Left hindlimb (tissue), 1 donor: ENCODE measurements at places on chromosomes 1 and 21.

DNA sequence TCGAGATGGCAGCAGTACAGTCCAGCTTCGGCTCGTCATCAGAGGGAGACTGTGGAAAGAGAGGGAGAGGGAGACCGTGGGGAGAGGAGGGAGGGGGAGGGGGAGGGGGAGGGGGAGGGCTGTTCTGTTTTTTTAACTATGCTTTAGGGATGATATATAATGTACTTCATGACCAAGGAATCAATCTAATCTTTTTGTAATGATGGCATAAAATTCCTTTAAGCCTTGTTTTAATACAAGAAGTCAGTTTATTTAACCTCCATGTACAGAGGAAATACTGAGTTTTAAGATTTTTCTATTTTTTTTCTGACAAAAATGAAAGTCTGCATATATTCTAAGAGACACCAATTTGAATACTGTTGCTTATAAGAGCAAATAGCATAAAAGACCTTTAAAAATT lies 41.9 kb downstream of the PTBP2 start:
- no peak for DNase-seq

DNA sequence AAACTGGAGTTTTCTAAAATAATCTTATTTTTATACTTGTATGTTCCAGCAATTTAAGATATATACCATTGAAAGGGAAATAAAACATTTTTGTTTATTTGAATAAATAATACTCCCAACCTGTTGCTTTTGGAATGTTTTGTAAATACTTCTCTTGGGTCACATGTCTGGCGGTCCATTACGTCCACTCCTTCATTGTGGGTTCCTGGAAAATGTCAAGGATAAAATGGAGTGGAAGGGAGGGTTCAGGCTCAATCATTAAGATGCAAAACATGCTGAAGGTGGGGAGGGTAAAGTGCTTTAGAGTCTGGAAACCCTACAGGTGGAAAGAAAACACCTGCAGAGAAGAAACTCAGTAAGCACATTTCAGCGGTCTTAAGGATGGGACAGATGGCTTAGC lies 34.2 kb upstream of the FAM3B start:
- no peak for DNase-seq

GRCh38 chr1:74223453-74223852 lies 11.7 kb upstream of the TNNI3K start:
- no peak for DNase-seq

GRCh38 chr1:32592943-32593342 lies 53.7 kb downstream of the ZBTB8A start:
- DNase-seq: no peak

DNA sequence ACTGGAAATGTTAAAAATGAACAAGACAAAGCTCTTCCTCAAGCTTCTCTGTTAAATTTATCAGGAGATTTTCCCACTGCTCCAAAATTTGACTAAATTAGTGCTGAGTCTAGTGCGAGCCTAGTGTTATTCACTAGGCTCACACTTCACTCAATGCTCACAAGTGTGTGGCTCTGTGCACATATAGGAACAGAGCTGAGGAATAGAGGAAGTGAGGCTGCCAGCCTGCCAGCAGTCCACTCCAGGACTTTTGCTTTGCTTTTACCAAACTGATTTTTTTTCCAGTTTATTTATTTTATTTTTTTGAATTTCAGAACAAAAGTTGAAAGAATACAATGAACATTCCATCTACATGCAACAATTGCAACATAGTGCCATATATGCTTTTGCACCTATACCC lies 87.2 kb downstream of the VAV3 start:
- DNase-seq: no peak

DNA sequence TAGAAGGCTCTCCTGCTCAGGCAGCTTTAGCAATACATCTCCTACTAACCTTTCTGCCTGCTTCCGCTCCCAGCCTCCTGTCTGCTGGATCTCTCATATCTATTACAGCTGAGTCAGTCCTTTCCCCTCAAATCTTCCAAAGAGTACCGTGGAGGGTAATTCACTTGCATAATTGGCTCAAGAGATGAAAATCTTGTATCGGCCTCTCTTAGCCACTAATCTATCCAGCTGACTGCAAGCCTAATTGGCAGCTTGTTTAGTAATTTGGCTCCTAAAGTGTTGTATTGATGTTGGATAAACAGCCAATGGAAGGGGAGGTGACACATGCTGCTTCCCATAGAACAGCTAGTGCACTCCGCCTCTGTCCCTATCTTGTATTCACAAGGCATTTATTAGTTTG lies 195.7 kb downstream of the GPATCH2 start:
- no peak for DNase-seq

DNA sequence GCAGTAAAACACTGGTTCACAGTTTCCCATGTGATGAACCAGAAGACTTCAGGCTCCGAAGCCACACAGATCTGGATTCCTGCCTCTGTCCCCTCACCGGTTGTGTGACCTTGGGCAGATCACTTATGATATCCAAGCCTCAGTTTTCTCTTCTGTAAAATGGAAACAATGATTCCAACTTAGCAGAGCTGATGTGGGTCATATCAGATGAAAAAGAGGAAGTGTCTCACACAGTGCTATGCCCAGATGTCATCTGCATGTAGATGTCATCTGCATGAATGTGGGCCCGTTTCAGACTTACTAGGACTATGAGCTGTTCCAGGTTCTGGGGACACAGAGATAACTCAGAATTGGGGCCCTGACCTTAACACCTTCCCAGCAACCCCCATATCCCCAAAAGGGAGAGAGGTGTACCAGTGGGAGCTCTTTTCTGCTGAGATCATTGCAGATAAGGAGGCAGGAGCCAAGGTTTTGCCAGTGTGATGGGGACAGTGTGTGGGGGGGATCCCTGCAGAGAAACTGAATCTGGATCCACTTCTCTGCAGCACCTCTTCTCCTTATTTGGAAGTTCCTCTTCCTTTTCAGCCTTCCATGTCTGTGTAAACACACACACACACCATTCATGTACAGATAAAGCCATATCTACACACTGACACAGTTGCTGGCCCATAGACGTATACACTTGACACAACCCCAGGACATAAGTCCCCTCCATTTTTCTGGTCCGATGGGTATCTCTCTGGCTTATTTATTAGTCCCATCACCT lies 5.0 kb upstream of the ADGRB2 start:
- no peak for DNase-seq

GRCh38 chr1:44151808-44152207 lies 10.4 kb upstream of the KLF18 start:
- DNase-seq: no peak

DNA sequence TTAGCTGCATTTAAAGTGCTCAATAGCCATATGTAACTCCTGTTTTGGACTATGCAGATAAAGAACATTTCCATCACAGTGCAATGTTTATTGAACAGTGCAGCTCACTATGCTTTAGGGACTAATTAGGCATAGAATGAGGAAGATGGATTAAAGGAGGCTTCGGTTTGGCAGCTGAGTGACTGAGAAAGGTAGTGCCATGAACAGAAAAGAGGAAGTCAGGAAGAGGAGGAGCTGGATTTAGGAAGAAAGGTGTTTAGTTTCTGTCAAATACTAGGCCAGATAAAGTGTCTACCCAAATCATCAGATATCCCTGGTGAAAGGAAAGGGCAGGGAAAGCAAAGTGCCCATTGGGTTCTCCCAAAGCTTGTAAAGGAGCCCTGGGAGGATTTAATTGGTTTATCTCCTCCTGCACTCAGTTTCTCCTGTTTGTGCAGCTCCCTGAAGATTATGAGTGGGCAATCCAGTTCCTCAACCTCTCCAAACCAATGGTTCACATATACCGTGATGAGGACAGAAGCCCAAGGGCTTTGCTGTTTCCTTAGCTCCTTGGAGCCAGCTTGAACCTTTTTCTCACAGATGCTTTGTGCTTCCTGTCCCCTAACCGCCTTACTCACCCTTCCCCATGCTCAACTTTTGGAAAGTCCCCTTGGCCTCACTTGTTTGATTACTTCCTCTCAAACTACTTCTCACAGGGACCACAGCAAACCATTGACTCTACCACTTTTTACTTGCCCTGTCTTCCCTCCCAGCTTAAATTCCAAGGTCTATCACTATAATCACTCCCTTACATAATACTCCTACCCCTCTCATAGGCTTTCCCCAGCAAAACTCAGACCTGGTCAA lies 3.5 kb upstream of the RAP1A start:
- DNase-seq: no peak

DNA sequence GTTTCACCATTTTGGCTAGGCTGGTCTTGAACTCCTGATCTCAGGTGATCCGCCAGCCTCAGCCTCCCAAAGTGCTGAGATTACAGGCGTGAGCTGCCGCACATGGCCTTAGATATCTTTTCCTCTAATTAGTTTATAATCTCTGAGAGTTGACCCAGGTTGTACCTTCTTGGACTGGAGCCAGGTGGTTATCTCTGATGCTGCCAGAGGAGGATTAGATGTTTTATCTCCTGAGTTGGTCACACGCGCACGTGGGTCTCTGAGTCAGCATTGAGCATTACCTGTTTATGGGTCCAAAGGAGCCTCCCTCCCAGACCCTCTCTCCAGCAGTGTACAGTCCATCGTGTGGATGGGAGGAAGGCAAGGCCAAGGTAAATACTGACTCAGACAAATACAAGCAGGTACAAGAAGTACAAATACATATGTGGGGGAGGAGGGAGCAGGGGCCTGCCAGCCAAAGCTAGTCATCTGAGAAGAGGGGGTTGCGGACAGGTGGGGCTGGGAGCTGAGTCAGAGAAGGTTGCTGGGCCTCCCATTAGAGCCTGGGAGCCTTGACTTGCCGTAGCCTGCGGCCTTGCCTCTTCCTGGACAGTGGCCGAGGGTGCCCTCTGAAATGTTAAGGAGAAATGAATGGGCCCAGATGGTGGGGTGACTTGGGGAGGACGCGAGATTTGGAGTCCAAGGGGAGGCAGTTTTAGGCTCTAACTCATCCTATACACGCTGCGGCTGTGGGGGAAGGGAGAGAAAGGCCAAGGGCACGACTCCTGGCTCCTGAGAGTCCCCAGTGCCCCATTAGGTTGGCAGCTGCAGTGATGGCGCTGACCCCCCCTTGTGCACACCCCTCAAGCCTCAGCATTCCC lies 13.1 kb downstream of the IL6R start:
- DNase-seq: no peak

DNA sequence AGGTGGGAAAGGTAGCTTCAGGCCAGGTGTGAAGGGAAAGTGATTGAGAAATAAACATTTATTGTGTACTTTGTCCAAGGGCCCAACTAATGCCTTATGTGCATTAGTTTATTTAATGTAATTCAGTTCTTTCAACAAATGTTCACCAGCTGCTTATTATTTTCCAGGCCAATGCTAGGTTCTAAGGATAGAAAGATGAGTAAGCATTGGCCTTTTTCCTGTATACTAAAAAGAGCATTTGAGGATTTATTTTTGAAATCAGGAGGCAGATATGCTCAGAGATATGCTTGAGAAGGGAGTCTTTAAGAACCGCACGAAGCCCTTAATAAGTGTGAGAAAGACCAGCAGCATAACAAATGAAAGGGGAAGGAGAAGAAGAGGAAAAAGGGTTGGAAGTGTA lies 32.0 kb downstream of the CLCA1 start:
- no peak for DNase-seq

DNA sequence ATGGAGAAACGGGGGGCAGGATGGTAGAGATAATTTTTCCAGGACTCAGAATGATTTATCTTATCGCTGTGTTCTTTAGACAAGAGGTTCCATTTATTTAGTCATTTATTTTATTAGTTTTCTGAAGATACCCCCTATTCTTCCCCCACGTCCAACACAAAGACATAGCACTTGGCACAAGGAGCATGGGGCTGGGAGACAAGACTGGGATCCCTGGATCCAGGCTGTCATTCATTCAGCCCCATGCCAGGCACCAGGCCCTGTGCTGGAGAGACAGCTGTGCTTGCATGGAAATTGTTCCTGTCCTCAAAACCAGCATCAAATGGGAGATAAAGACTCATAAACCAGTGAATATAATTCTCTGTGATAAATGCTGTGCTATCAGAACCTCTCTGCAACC lies 27.1 kb upstream of the PLXNA2 start:
- DNase-seq: no peak

- no peak for DNase-seq
These were observed 5.9 kb downstream of the LRRC8B start for GRCh38 chr1:89530444-89531089.

DNA sequence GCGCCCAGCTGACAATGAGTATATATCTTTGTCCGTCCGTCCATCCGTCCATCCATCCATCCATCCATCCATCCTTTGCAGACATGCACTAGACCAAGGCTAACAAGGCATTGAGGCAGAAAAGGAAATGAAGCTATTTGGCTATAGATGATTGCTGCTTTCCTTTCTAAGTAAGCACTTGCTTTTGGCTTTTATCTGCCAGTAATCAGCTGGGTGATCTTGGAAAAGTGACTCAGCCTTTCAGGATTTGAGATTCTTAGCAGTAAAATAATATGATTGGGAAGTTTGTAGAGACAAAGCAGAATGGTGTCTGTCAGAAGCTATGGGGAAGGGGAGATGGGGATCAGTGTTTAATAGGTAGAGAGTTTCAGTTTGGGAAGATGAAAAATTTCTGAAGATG lies 22.7 kb downstream of the ZFYVE9 start:
- DNase-seq: no peak

DNA sequence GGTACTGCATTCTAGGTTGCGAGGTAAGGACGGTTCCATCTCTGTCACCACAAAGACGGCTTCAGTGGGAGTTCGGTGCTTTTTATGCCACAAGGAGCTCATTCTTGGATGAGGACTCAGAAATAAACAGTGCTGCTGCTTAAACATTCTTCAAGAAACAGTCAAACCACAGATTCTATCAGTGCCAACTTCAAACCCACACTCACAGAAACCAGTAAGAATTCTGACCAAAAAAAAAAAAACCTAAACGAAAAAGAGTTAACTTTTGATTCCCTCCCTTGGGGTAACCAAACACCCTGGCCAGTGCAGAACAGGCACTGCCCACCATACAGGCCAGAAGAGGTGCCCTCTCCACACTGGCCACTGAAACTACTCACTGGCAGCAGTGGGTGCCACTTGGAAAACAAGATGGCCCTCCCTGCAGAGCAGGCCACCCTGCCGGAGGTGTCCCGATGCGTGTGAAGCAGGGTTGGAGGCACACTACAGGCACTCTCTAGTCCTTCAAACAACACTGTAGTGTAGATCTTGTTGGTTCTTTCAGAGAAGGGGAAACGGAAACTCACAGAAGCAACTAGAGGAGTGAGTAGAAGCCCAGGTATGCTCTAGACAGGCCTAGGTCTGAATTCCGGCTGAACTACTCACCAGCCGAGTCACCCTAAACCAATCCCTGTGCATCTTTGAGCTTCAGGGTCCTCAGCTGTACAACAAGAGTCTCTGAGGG lies 87.3 kb upstream of the TLR5 start:
- DNase-seq: no peak

DNA sequence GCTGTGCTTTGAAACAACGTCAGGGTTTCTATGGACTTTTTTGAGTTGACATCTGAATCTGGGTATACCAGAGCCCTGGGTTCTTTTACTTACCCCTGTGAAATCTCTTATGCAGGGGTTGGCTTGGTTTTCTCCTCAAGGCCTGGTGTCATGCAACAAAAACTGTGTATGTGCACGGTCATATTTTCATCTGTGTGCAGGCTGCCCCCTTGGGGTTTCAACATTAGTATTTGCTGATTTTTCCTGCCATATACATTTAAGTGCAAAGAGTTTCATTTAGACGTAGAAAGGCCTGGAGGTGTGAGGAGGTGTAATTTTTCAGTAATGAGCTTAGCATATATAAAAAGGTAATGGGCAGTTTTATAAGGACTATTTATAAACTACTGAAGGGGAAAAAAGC lies 22.0 kb upstream of the ZBTB18 start:
- no peak for DNase-seq

- peak; percentile 32 for DNase-seq
These were observed 306.2 kb downstream of the TTLL7 start for GRCh38 chr1:83692524-83693381.
